ENCODE measurements at places on chromosomes 4 and X.

DNA sequence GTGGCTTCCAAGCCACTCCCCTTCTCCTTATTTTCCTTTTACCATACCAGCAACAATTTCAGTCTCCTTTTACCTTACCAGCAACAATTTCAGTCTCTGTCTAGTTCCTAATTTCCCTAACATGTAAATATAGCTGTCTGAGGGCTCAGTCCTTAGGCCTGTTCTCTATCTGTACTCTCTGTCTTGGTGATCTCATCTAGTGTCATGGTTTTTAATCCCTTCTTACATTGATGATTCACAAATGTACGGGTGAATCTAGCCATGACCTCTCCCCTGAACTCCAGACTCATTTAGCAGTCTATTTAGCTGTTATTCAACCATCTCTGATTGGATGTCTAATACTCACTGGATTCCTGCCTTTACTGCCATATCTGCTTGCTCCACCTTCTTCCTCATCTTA lies 7.2 kb downstream of the IL15 start:
- DNase-seq: no peak

- no peak for DNase-seq
These were observed 38.5 kb downstream of the GPM6A start for GRCh38 chr4:175773566-175773965.

- DNase-seq: no peak
These were observed 11.4 kb downstream of the TMEM165 start for GRCh38 chr4:55407119-55407518.

DNA sequence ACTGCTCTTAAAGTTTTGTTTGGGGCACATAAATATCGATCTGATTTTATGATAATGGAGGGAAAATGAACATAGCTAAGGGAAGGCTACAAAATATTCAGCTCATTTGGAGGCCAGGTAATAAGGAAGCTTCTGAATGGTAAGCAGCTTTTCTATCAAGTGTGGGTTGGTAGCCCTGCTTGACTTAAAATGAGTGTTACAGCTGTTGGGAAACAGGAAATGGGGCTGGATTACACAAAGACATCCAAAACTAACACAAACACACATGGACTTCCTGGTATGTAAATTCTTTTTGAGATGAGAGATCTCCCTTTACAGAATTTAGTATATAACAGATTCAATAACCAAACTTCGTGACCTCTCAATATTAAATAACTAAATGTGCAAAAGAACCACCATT lies 58.0 kb downstream of the FGF16 start:
- no peak for DNase-seq

GRCh38 chr4:55356991-55357461 lies 11.0 kb downstream of the SRD5A3 start:
- DNase-seq: no peak

DNA sequence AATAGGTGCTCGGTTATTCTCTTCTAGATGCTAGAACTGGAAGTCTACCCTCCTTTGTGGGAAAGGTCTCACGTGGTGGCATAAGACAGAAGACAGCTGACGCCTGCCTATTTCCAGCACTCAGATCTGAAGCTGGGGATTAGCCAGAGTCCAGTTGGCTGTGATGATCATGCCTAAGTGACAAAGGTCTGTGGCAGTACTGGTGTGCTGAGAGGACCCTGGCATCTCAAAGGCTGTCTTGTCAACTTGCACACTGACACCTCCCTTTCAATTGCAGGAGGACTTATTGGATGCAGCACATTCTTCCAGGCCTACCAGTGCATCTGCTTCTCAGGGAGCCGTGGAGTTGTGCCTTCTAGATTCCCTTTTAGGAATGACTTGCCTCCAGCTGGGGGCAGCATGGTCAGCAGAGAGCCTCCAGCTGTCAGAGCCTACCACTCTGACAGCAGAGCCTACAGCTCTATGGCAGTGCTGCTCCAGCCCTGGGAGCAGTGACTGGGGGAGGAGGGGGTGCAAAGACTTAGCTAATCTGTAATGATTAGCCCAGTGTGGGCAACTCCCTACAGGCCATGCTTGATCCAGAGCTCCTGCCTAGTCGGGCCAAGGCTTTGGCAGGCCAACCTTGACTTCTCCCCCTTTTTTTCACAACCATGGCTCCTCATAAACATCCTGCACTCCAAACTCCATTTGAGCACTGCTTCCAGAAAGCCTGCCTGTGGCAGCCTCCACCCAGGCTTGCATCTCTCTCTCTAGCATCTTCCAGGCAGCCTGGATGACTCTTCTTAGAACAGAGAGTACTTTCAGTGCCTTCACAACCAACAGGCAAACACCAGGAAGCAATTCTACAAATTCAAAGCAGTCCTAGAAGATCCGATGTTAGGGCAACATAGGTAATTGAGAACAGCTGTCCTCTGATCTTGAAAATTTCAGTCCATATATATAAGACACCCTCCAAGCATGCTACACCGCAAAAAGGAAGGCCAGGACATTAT lies 13.8 kb upstream of the FGFBP2 start:
- no peak for DNase-seq

GRCh38 chr4:70704931-70705182 lies 16.5 kb downstream of the UTP3 start:
- DNase-seq: no peak

GRCh38 chr4:78975865-78976264 lies 36.6 kb upstream of the PAQR3 start:
- DNase-seq: no peak

GRCh38 chrX:20637351-20637750 lies 370.6 kb upstream of the RPS6KA3 start:
- DNase-seq: no peak

GRCh38 chr4:27921231-27921630 lies 1060.6 kb downstream of the STIM2 start:
- DNase-seq: no peak

- no peak for DNase-seq
These were observed 1.4 kb upstream of the CRMP1 start for GRCh38 chr4:5894266-5894665.

DNA sequence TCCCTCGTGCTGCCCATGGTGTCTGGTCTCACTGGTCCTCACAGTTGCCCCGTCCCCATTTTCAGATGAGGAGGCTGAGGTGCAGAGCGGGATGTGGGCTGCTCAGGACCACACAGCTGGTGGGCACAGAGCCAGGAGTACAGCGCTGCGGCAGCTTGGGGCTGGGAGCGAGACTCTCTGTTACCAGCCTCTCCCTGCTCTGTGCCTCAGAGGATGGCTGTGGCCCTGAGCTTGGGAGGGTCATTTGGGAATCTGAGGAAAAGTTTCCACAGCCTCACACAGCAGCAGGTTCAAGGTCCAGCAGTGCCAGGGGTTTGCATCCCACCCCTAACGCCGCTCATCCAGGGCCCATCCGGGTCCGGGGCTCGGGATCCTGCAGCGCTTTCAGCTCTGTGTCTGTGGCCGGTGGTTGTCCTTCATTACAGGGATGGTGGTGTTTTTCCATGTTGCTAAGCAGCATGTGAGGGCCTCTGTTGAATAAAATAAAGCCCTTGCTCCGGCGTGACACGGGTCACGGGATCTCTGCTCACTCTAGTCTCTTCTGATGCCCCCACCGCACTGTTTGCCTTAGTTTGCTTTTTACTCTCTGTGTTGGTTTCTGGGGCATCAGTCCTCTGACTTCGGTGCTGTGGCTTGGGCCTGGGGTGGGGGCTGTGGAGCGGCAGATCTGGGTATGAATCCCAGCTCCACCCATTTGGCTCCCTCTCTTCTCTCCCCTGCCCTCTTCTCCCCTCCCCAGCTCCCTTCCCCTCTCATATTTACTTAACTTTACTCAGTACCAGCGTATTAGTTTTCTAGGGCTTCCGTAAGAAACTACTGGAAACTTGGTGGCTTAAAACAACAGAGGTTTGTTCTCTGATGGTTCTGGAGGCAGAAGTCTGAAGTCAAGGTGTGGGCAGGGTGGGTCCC lies 6.5 kb downstream of the WFS1 start:
- no peak for DNase-seq

Measured in hematopoietic multipotent progenitor cell treated with erythropoietin and hydrocortisone succinate and interleukin-3 and kit ligand, for 17 days (in vitro differentiated cells).